Stimulated activated CD4-positive, alpha-beta T cell treated with anti-CD3 and anti-CD28 coated beads, Interleukin-12 subunit alpha, Interleukin-12 subunit beta, amount 100 ng/mL, for 24 hours (primary cell): ENCODE measurements at places on chromosomes 3 and 15.

DNA sequence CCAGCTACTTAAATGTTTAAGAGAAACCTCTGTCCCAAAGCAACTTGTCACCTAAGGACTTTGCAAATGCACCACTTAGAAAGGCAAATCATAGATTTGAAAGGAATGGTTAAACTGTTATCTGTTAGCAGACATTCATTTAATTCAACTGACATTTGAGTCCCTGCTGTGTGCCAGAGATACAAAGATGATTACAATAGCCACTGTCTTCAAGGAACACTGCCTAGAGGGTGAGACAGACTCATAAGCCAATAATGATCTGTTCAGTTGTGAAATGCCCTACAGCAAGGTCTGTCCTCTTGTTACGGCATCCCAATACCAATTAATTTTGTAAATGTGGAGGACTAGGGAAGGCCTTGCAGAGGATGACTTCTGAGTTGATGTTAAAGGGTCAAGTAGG lies 113.1 kb downstream of the ATG7 start:
- no peak for DNase-seq

DNA sequence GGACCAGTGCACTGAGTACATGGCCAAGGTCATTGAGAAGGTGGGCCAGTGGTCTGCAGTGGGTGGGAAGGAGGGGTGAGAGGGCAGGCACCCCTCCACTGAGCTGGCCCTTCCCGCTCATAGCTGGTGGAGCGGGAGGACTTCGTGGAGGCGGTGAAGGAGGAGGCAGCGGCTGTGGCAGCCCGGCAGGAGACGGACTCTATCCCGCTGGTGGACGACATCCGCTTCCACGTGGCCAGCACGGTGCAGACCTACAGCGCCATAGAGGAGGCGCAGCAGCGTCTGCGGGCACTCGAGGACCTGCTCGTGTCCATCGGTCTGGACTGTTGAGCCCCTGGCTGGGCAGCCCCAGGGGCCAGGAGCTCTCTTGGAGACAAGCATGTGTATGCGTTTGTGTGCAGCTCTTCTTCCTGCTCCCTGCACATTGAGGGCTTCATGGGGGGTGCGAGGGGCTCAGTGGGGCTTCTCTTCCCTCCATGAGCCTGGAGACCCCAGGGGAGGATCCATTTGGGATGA lies 7.5 kb downstream of the ABTB1 start:
- DNase-seq, result no peak

- DNase-seq, result no peak
These were observed 429.3 kb upstream of the THBS1 start for GRCh38 chr15:39151545-39151944.

DNA sequence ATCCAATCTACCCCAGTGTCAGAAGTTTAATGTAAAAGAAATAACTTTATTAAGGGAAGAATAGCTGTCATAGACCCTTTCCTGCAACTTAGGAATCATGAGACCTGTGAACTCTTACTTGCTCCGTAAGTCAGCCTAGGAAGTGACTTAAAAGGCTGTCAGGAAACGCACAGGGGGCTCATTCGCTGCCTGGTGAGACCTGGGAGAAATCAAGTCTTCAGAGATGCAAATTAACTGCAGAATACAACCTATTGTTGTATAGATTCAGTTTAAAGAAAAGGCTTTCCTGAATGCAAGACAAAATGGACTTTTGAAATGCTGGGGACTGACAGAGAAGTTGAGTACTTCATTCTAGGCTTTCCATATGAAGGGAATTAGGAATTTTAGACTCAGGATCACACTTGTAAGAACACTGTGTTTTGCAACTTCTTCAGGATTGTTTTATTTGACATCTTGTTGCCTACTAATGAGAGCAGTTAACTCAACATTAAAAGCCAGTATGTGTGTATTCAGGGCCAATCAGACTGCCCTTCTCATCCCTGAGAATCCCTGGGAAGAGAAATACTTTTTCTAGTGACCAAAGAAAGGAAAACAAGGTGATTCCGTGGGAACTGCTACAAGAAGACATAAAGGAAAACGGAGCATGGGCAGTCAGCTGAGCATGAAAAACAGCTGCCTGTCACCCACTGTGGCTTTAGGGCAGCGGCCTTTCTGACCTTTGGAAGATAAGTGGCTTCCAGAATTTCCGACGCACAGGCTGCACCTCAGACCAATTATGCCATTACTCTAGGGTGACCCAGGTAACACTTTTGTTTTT lies 18.5 kb upstream of the DPPA4 start:
- DNase-seq, result no peak

DNA sequence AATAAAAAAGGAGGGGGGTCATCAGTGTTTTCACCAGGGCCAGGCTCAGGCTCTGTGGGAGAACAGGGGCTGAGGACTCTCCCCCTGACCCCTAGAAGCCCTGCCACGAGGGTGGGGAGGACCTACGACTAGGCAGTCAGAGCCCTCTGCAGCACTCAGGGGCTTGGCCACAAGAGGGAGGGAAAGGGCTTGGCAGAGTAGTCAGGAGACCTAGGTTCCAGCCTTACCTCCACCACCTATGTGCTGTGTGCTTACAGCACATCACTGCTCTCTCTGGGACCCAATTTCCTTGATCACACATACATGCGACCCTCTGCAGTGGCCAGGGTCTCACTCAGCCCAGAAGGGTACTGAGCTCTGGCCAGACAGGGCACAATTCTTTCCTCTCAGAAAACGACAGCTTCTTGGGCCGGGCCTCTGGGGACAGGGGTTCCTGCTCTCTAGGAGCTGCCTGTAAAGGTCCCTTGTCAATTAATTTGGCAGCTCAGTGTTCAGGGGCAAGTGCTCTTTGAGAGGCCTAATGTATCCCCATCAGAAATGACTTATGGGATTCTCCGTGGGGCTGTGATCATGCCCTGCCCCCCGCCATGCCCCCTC lies 16.4 kb upstream of the SKIC8 start:
- no peak for DNase-seq

GRCh38 chr3:126711121-126711760 lies 7.2 kb downstream of the CHCHD6 start:
- no peak for DNase-seq

DNA sequence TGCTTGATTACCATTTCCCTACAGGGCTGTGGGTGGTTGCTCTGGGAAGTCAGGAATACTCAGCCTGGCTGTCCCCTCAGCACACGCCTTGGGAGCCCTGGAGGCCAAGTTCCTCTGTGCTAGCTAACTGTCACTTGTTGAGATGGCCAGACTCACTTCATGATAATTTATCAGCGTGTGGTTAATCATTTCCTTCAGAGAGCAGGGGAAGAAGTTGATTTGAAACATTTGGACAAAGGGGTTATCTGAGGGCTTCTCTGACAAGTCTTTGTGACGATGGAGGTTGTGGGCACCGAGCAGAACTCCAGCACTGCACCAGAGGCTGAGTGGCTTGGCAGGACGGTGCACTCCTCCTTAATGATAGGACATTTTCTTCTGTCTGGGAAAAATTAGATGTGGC lies 61.9 kb downstream of the WHAMM start:
- DNase-seq, result no peak

DNA sequence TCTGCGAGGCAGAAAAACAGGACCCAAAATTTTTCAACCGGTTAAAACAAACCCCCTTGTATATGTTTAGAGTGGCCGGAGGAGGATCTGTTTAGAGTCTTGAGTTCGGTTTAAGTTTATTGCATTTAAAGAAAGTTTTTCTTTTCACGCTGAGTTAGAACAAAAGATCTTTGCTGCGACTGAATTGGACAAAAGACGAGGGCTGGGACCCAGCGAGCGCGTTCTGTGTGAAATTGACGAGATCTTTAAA lies 9.8 kb downstream of the NR2F2 start:
- no peak for DNase-seq

DNA sequence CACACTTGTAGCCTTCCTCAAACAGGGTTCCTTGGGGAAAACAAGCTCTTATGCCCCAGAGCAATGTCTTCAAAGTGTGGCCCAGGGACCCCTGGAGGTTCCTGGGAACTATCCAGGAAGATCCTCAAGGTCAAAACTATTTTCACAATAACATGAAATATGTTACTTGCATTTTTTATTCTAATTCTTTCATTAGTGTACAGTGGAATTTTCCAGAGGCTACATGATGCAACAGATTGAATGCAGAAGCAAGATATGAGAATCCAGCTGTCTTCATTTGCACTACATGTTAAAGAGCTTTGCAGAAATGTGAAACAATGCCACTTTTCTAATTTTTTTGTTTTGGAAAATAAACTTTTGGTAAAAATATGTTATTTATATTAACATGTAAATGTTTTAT lies 190.9 kb downstream of the SLC9A9 start:
- no peak for DNase-seq

DNA sequence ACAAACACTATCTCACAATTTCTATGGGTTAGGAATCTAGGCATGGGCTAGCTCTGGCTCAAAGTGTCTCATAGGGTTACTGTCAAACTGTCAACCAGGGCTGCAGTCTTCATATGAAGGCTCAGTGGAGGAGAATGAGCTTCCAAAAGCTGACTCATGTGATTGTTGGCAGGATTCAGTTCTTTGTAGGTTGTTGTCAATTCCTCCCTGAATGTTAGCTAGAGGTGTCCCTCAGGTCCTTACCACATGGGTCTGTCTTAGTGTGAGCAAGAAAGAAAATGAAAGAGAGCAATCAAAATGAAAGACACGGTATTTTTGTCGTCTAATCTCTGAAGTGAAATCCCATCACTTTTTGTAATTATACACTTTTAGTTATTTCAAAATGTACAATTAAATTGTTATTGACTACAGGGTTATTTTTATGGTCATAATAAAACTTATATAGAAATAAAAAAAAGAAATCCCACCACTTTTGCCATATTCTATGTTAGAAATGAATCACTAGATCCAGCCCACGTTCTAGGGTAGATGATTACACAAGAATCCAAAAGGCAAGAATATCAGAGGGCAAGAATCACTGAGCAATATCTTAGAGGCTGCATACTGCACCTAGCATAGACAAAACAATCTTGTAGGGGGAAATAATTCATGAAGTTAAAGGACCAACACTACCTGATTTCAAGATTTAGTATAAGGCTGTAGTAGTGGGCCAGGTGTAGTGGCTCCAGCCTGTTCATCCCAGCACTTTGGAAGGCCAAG lies 8.4 kb downstream of the ACSBG1 start:
- no peak for DNase-seq

GRCh38 chr3:125331243-125331642 lies 43.9 kb downstream of the ZNF148 start:
- no peak for DNase-seq

- DNase-seq, result no peak
These were observed 19.8 kb upstream of the TNFSF10 start for GRCh38 chr3:172542999-172543398.

GRCh38 chr3:134201201-134202130 lies 49.2 kb downstream of the RYK start:
- DNase-seq, result no peak

DNA sequence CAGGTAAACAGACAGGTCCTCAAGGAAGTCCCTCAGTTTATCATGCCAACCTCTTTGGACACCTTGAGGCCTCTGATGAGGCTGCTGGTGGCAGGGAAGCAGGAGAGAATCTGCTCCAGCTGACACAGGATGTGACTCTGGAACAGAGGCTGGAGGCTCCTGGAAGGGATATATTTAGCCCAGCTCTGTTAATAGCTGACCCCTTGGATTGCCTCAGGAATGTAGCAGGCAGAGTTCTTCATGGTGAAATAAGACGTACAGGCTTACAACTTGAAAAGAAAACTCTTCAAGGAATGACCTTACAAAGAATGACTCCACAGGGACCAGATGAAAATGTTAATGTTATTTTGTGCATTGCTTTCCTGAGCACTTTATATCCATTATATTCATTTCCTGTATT lies 90.5 kb downstream of the AQP9 start:
- no peak for DNase-seq

- no peak for DNase-seq
These were observed 61.9 kb upstream of the STXBP5L start for GRCh38 chr3:120846073-120846472.

- no peak for DNase-seq
These were observed 71.3 kb downstream of the COL8A1 start for GRCh38 chr3:99709686-99710085.

GRCh38 chr3:16875876-16876550 lies 8.7 kb upstream of the PLCL2 start:
- no peak for DNase-seq

DNA sequence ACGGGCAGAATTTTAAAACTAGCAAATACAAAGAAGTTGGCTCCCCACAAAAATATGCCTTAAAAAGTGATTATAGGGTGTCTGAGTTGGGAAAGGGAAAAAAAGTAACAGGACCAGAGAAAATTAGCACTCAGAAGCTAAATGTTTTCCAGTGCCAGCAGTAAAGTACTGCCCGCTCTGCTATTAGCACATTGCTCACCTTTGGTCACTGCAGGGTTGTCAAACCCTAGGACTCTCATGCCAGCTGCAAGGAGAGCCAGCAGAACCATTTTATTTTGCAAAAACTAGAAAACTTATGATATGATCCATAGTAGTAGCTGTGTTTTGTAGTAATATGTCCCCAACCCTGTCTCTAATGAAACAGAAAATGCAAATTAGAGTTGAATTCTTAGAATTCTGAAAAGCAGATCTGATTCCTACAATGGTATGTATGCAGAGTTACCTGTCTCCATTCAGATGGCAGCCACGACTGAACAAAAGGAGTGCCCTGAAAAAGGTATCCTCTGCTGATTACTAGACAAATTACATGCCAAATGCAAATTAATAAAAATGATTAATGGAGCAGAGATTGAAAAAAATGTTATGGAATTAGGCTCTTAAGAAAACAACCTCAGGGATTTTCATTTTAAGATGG lies 150.3 kb downstream of the SNRK start:
- DNase-seq, result no peak

DNA sequence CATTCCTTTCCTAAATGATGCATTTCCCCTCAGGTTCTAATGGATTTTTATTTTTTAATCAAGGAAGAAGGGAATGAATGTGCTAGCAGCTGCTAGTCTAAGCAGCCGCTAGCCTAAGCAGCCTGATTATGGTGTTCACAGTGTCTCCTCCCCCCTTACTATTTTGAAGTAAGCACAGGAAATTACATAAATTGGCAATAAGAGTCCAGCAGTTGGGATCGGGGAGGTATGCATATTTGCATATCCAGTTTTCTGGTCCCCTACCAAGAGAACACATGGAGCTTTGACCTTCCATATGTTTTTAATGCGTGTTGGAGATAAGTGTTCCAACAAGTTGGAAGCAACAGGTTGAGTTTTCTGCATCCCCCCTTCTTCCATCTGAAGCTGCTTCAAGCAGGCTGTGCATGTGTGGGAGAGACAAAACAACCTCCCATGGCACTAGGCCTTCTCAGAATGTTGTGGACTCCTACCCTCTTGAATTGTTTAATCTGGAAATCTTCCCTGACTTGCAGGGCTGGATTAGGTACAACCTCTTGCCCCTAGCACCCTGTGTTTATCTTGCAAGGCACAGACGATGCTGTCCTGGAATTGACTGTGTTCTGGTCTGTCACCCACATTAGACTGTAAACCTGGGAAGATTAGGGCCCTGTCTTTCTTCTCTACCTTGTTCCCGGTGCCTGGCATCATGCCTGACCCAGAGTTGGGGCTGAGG lies 124.8 kb upstream of the LRIG1 start:
- DNase-seq, result no peak

- DNase-seq, result no peak
These were observed 123.2 kb downstream of the LRRK1 start for GRCh38 chr15:101042320-101042719.

GRCh38 chr3:15649858-15650257 lies 48.3 kb downstream of the BTD start:
- no peak for DNase-seq

DNA sequence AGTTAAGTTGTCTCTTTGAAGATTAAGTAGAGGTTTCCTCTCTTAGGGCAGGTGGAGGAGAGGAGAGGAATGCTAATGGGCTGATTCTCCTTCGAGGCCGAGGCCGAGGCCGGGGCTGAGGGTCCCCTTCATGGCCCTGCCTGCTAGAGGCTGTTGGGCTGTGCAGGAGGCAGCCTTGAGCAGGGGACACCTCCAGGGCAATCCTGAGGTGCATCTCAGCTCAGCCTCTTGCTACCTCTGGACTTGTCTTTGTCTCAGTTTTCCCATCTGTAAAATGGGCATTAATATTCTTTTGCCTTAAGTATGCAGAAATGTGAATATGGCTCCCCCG lies 97.7 kb upstream of the PRR20G start:
- no peak for DNase-seq
